Ovary (tissue), 10 donors: ENCODE measurements at places on chromosomes 1 and 21. TPM values are rescaled to one million over a fixed set of nuclear protein-coding genes. Genes with fewer than 3 reads are reported as not detected.

GRCh38 chr1:102693345-102693744 is 415.0 kb downstream of the COL11A1 start:
- no peak overlapping the region for H3K27ac ChIP-seq
- H3K27me3 ChIP-seq, result no peaks in the 10 kb centered on the region
- no peak overlapping the region for H3K4me3 ChIP-seq
- H3K36me3 ChIP-seq, result no peaks in the 10 kb centered on the region
- no peaks in the 10 kb centered on the region for H3K4me1 ChIP-seq
- DNase-seq, result no peak

- no peaks in the 10 kb centered on the region for H3K27me3 ChIP-seq
- no peak for DNase-seq
- H3K4me1 ChIP-seq, result peaks cover 26% of the 10 kb centered on the region
- H3K4me3 ChIP-seq, result no peak overlapping the region
These were observed 133.4 kb downstream of the SYT2 start for GRCh38 chr1:202576816-202577215.

DNA sequence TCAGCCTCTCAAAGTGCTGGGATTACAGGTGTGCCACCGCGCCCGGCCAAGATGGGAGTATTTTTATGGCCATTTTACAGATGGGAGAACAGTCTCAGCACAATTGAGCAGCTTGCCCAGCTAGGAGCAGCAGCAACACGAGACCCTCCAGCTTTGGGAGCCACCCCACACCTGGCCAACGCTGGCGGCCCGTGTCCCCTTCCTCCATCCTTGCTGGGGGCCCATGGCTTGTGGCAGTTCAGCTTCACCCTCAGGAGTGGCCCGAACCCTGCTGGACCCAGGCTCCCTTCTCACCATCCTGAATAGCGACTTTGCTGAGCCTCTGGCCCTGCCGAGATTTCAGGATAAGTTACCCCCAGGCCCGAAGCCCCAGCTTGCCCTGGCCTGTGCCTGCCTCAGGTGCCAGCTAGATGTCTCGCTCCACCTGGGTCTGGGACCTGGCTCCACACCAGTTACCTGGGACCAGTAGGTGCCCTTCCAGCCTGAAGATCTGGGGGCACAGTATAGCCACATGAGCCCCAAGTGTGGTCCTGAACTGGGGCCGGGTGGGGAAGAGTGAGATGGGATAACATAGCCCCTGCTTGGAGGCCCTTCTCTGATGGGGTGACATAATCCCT is 19.2 kb downstream of the SLC66A1 start:
- no peaks in the 10 kb centered on the region for H3K4me1 ChIP-seq
- no peak overlapping the region for H3K27ac ChIP-seq
- no peak overlapping the region for H3K4me3 ChIP-seq

DNA sequence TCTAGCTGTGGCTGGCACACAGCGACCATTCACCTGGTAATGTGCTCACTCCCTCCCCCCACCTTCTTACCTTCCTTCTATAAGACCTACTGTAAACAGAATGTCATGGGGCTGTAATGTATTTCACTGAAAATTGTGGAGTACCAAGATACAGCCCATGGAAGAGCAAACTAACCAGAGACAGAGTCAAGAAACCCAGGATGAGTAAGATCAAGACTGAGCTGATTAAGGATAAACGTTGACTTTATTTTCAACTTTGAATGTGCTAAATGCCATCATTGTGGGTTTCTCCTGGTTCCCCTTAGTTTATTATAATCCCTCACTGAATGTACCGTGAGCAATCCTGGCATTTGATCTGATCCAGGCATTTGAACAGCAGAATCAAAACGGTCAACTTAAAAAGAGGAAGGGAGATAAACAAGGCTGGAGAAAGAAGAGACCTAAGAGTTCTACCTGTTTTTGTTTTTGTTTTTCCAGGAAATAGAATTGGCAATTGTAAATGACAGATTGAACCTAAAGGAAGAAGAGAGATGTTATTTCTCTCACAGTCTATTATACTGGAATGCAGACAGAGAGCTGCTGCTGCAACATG is 16.1 kb upstream of the ATP1B1 start:
- no peaks in the 10 kb centered on the region for H3K27me3 ChIP-seq
- H3K4me1 ChIP-seq, result peaks cover 6% of the 10 kb centered on the region
- DNase-seq, result no peak
- H3K4me3 ChIP-seq, result no peak overlapping the region
- H3K27ac ChIP-seq, result no peak overlapping the region
- no peaks in the 10 kb centered on the region for H3K36me3 ChIP-seq

DNA sequence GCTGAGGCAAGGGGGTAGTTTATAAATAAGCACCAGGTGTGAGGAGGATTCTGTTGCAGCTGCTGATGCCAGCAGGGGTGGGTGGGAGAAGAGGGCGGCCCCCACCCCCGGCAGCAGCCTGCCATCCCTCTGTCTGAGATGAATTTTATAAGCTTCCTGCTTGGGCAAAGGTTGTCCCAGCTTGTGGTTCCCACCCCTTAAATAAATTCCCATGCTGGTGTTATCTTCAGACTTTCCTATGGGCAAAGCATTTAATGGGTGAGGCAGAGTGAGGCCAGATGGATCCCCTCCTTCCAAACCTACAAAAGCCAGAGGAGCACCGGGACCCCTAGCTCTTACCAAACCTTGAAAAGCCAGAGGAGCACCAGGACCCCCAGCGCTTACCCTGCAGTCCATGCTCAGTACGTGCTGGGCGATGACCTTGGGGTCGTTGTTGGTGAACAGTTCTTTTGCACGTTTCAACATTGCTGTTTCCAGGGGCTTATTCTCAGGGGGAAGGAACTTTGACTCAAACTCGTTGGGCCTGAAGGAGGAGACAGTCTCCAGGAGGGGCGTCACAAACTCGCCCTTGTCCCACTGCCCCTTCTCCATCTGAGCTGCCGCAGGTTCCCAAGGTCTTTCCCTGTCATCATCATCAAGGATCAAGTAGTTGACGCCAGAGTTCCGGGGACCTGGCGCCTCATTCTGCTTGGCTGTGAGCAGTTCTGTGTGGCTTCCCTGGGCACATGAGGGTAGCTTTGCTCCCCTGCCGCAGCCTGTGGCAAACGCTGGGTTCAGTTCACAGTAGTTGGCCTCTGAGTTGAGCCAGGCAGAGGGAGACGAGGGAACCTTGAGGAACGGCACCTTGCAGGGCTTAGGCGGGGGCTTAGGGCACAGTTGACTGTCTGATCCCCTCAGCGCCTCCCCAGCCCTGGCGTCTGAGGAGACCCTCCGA is 99.5 kb downstream of the BCAR3 start:
- no peaks in the 10 kb centered on the region for H3K27me3 ChIP-seq
- H3K4me3 ChIP-seq, result no peak overlapping the region
- no peak overlapping the region for H3K27ac ChIP-seq
- H3K4me1 ChIP-seq, result peaks cover 4% of the 10 kb centered on the region

- H3K36me3 ChIP-seq, result no peaks in the 10 kb centered on the region
- H3K4me1 ChIP-seq, result peaks cover 8% of the 10 kb centered on the region
- no peak overlapping the region for H3K4me3 ChIP-seq
- H3K27me3 ChIP-seq, result no peaks in the 10 kb centered on the region
- DNase-seq, result no peak
These were observed 53.5 kb downstream of the NFASC start for GRCh38 chr1:204924013-204924759.

- DNase-seq, result no peak
- H3K27ac ChIP-seq, result no peak overlapping the region
- no peak overlapping the region for H3K4me3 ChIP-seq
- no peaks in the 10 kb centered on the region for H3K4me1 ChIP-seq
- H3K27me3 ChIP-seq, result no peaks in the 10 kb centered on the region
- H3K36me3 ChIP-seq, result no peaks in the 10 kb centered on the region
These were observed 54.9 kb downstream of the MDM4 start for GRCh38 chr1:204571128-204571527.

GRCh38 chr1:102628109-102628613 is 480.2 kb downstream of the COL11A1 start:
- H3K27me3 ChIP-seq, result no peaks in the 10 kb centered on the region
- DNase-seq, result no peak
- H3K4me3 ChIP-seq, result no peak overlapping the region
- H3K4me1 ChIP-seq, result no peaks in the 10 kb centered on the region
- no peaks in the 10 kb centered on the region for H3K36me3 ChIP-seq
- H3K27ac ChIP-seq, result no peak overlapping the region

- DNase-seq, result no peak
- no peaks in the 10 kb centered on the region for H3K36me3 ChIP-seq
- no peak overlapping the region for H3K27ac ChIP-seq
- H3K4me1 ChIP-seq, result no peaks in the 10 kb centered on the region
- no peak overlapping the region for H3K4me3 ChIP-seq
These were observed 5.8 kb upstream of the SSR2 start for GRCh38 chr1:156026588-156026987.

DNA sequence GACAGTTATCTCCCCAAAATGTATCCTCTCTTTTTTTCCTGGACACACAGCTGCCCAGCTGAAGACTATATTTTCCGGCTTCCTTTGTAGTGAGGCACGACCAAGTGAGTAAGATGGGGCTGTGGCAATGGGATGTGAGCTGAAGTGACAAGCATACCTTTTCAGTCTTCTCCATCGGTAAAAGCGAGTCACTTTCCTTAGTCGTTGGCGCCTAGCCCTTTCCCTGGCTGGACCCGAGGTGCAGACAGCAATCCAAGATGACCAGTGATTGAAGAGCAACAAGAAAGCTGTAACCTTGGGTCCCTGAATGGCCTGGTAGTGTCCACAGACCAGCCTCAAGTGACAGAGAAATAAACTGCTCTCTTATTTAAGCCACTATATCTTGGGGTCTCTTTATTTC is 155.2 kb downstream of the NR5A2 start:
- no peaks in the 10 kb centered on the region for H3K4me1 ChIP-seq
- no peak overlapping the region for H3K27ac ChIP-seq
- no peaks in the 10 kb centered on the region for H3K36me3 ChIP-seq
- DNase-seq, result no peak
- H3K27me3 ChIP-seq, result no peaks in the 10 kb centered on the region
- no peak overlapping the region for H3K4me3 ChIP-seq

GRCh38 chr1:246324711-246325110 is 182.4 kb downstream of the SMYD3 start:
- no peak for DNase-seq
- H3K36me3 ChIP-seq, result no peaks in the 10 kb centered on the region
- no peaks in the 10 kb centered on the region for H3K4me1 ChIP-seq
- no peak overlapping the region for H3K27ac ChIP-seq

- no peaks in the 10 kb centered on the region for H3K4me1 ChIP-seq
- DNase-seq, result no peak
- H3K36me3 ChIP-seq, result no peaks in the 10 kb centered on the region
- H3K27ac ChIP-seq, result no peak overlapping the region
These were observed 182.9 kb upstream of the CSF3R start for GRCh38 chr1:36665478-36666080.

GRCh38 chr21:36874665-36875064 is 91.8 kb downstream of the HLCS start:
- H3K4me1 ChIP-seq, result no peaks in the 10 kb centered on the region
- H3K4me3 ChIP-seq, result no peak overlapping the region
- no peaks in the 10 kb centered on the region for H3K27me3 ChIP-seq
- no peaks in the 10 kb centered on the region for H3K36me3 ChIP-seq

GRCh38 chr1:206455289-206455665 is 15.0 kb upstream of the IKBKE start:
- no peaks in the 10 kb centered on the region for H3K27me3 ChIP-seq
- H3K4me1 ChIP-seq, result no peaks in the 10 kb centered on the region
- no peak for DNase-seq
- no peak overlapping the region for H3K4me3 ChIP-seq
- no peaks in the 10 kb centered on the region for H3K36me3 ChIP-seq

- H3K36me3 ChIP-seq, result no peaks in the 10 kb centered on the region
- no peak overlapping the region for H3K27ac ChIP-seq
- H3K4me3 ChIP-seq, result no peak overlapping the region
These were observed 7.6 kb upstream of the PLEKHO1 start for GRCh38 chr1:150142083-150142482.

DNA sequence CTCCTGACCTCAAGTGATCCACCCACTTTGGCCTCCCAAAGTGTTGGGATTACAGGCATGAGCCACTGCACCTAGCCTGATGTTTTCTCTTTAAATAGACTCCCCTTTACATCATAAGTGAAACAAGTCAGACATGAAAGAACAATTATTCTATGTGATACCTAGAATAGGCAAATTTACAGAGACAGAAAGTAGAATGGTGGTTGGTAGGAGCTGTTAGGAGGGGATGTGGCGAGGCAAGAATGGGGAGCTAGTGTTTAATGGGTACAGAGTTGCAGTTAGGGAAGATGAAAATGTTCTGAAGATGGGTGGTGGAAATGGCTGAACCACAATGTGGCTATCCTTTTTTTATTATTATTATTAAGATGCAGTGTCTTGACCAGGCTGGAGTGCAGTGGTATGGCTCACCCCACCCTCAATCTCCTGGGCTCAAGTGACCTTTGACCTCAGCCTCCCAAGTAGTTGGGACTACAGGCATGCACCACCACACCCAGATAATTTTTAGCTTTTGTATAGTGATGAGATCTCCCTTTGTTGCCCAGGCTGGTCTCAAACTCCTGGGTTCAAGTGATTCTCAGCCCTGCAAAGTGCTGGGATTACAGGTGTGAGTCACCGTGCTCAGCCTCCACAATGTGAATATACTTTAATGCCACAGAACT is 28.4 kb downstream of the ELF3 start:
- H3K27ac ChIP-seq, result no peak overlapping the region
- no peaks in the 10 kb centered on the region for H3K27me3 ChIP-seq
- no peak overlapping the region for H3K4me3 ChIP-seq
- no peak for DNase-seq

GRCh38 chr1:16922885-16923431 is 1.2 kb downstream of the CROCC start:
- H3K27me3 ChIP-seq, result no peaks in the 10 kb centered on the region

DNA sequence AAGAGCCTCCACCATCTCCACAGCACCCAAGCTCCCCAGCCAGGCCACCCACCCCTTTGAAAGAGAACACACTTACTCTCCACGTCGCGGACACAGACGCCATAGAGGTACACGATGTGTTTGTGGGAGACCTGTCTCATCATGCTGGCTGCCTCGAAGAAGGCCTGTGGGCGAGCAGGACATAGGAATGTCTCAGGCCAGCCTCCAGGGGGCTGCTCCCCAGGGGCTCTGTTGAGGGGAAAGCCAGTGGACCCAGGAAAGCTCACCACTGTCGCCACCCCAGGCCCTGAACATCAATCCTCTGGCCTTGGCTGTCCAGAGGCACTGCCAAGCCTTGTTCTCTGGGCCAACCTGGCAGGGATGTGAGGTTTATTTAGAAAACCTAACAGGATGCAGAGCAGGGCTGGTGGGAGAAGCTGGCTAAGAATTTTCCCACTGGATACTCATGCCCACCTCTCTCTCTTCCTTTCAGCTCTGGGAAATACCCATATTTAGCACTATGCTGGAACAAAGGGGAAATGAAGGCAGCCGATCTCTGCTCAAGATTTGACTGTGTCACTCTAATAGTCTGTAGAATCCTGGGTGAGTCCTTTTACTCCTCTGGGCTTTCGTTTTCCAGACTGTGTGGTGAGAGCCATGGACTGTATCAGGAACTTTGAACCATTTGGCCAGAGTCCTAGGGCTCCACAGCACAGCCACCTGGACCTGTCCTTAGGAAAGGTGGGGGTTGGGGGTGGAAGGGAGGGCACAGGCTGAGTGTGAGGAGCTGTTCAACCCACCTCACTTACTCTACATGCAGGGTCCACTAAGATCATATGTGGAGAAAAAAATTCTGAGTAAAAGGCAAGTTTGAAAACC is 101.9 kb downstream of the RAVER2 start:
- peaks cover 2% of the 10 kb centered on the region for H3K4me1 ChIP-seq
- DNase-seq, result no peak
- H3K4me3 ChIP-seq, result no peak overlapping the region
- no peak overlapping the region for H3K27ac ChIP-seq

Gene KLF17
- total RNA-seq, result not detected

Gene ITGB2
- 17.6 TPM for total RNA-seq

Gene S100A8
- 11.8 TPM for total RNA-seq

Gene TMEM82
- total RNA-seq, result not detected

Gene CHD1L
- 23.0 TPM for total RNA-seq

Gene SRRM1
- total RNA-seq, result 154 TPM

Gene ZBTB18
- 10.8 TPM for total RNA-seq

Gene AMPD1
- total RNA-seq, result not detected

Gene CA14
- 1.2 TPM for total RNA-seq

Gene CENPS
- 1.5 TPM for total RNA-seq

Gene B3GALT5
- 0.73 TPM for total RNA-seq
